Omental fat pad (tissue), 4 donors: ENCODE measurements at places on chromosomes 7 and 10. TPM values are rescaled to one million over a fixed set of nuclear protein-coding genes. Genes with fewer than 3 reads are reported as not detected.

GRCh38 chr7:77644774-77645173, 51.5 kb upstream of the RSBN1L start:
- no peak for DNase-seq

GRCh38 chr7:47624689-47625088, 42.8 kb upstream of the TNS3 start:
- DNase-seq, result no peak

DNA sequence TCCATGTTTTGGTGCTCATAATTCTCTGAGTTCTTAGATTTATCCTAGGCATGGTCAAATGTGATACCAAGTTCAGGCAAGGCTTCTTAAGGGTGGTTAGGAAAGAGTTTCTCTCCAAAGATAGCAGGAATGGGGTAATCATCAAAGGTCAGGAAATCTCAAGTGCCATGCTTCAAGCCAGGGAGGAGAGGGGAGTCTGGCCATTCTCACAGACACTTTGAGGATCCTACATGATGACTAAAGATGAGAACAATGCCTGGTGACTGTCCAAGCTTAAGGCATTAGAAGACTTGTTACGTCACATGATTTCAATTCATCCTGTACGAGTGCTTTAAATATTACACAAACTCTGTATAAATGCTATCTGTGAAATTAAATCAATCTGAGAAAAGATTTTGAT, 59.4 kb downstream of the POM121L12 start:
- DNase-seq, result no peak

Gene ADCY1
- total RNA-seq, result 4.8 TPM

DNA sequence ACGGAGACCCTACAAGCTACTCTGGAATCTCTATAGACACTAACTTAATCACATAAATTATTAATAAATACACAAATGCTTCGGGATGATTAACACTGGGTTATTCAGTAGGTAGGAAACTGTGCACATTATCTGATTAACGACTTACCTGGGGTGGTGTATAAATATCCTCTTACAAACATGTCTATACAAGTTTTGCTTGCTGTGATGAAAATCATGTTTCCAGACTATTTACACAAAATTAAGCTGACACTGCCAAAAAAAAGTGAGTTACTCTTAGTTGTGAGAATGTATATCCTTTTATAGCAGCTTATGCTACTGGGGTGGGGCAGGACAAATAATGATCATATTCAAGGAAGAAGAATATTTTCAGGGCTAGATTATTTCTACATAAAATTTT, 314.6 kb downstream of the C7orf25 start:
- DNase-seq, result no peak

Gene JAKMIP3
- total RNA-seq, result 0.36 TPM

- no peak for DNase-seq
Measured at GRCh38 chr10:26326851-26327250, 110.3 kb downstream of the GAD2 start.

Gene ADCYAP1R1
- total RNA-seq, result 3.3 TPM

Gene ACHE
- 0.84 TPM for total RNA-seq

Gene MLLT10
- 33.4 TPM for total RNA-seq

- DNase-seq, result no peak
Measured at GRCh38 chr7:108455551-108455997, 662 bp downstream of the NRCAM start.

Gene IKZF1
- total RNA-seq, result 23.5 TPM

DNA sequence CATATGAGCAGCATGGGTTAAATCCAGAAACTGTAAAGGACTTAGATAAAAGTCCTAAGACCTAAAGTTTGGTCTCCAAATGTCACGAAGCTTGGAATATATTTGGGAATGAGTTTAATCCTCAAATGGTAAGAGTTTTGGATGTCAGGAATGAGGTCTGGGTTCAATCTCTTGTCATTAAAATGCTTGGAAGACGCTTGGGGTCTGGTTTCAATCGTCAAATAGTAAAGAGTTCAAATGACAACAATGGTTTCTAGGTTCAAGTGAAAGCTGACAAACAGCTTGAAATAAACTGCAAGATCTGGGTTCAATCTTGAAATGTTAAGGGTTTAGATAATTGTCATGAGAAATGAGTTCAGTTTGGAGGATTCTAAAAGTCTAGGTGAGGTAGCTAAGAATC, 385.5 kb upstream of the HPS1 start:
- no peak for DNase-seq

DNA sequence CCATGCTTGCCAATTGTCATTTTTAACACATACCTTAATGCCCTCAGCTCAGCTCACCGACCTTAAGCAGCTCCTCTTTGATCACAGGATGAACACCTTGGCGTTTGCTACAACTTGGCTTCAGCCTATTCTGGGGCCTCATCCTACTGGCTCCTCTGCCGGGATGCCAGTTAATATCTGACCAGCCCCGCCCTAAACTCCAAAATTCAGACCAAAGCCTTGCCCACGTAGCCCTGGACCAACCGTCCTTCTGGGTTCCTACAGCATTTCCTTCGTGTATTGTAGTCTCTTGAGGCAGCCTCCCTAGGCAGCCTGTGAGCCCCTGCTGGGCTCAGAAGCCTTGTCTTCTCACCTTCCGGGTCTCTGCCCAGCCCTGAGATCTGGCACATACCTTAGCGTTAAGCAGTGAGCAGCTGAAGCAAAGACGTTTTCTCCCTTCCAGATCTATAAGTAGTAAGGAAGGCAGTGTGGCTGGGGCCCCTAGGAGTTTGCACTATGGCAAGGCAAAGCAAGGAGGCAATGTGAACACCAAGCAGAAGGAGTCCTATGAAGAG, 836 bp downstream of the ENO4 start:
- no peak for DNase-seq

Gene LIPK
- not detected for total RNA-seq

Gene GOLGA7B
- total RNA-seq, result 0.63 TPM

Gene PVRIG
- total RNA-seq, result 1.1 TPM

- no peak for DNase-seq
Measured at GRCh38 chr7:148587076-148587475, 3.5 kb upstream of the C7orf33 start.

DNA sequence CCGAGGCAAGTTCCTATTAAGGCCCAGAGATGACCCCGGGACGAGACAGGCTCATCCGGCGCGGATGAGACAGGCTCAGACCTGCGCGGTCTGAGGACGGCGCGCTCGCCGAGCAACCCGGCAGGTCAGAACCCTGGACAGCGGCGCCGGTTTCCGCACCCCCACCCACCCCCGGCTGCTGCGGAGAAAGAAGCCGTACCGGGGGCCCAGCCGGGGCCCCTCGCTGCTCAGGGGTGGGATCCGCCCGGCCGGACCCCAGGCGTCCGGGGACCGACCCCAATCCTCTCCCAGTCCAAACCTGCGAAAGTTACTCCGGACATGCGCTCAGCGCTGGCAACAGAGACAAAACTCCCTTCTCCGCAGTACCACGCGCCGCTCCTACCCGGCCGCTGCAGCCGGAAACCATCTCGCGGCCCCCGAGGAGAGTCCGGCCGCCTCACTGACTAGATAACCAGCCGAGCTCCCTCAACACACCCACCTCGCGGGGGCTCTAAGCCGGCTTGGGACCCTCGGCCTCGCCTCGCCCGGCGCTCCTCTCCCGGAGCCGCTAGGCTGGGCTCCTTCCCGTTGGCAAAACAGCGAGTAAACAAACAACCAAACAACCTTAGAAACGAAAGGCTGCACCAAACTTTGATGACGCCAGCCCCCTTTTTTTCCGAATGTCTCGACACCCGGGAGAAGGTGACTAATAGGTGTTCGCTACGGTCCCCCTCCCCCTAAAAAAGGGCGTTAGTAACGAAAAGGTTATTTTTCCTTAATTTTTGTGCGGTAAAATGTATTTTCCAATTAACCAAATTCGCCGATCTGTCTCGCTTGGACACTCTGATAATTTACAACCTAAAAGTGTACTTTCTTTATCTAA, 2.3 kb upstream of the DRGX start:
- DNase-seq, result no peak

DNA sequence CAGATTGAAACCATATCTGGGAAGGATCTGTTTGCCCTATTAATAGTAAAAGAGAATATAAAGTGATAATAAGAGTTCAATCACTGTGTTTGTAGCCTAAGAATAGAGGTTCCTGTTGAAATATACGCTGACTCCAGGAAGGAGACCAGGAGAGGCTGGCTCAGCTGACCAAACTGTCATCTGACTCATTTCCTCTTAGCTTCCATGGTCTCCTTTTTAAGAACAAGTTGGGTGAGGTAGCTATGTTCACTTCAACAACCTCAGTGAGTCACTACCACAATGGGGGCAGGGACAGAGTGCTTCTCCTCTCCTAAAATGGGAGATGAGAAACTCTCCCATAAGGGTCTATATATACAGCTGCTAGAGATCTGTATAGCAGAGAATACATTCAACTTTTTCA, 543.3 kb downstream of the CALN1 start:
- no peak for DNase-seq

Gene TRIM74
- total RNA-seq, result not detected

GRCh38 chr10:98331885-98332284, 63.9 kb upstream of the LOXL4 start:
- DNase-seq, result no peak

Gene FFAR4
- 6.7 TPM for total RNA-seq

Gene ITIH2
- total RNA-seq, result not detected

- DNase-seq, result no peak
Measured at GRCh38 chr10:13915710-13916109, 328.9 kb downstream of the PRPF18 start.

GRCh38 chr7:141649137-141649864, 52.7 kb downstream of the DENND11 start:
- no peak for DNase-seq

Gene TET1
- 7.1 TPM for total RNA-seq

DNA sequence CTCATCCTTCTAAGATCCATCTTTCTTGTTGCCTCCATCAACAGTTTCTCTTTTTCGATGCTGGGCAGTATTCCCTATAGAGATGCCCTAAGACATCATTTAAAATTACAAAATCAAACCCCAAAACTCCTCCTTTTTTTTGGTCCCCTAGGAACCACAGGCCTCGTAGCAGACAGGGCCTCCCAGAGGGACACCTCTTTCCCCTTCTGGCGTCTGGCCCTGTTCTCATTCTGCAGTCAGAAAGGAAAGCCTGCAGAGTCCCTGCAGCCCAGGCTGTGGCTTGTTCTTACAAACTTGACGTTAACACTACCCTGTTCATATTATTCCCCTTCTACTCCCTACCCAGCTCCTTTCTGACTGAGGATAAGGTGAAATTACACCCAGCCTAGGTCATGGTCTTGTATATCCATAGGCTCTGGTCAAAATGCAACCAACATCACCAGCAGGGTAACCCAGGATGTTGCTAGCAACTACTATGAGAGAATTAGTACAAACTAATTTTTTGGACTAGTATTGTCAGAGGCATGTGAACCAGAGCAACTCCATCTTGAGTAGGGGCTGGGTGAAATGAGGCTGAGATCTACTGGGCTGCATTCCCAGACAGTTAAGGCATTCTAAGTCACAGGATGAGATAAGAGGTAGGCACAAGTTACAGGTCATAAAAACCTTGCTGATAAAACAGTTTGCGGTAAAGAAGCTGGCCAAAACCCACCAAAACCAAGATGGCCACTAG, 3.5 kb upstream of the EPHA1 start:
- no peak for DNase-seq

GRCh38 chr7:140327261-140327661, 71.1 kb downstream of the SLC37A3 start:
- DNase-seq, result no peak

DNA sequence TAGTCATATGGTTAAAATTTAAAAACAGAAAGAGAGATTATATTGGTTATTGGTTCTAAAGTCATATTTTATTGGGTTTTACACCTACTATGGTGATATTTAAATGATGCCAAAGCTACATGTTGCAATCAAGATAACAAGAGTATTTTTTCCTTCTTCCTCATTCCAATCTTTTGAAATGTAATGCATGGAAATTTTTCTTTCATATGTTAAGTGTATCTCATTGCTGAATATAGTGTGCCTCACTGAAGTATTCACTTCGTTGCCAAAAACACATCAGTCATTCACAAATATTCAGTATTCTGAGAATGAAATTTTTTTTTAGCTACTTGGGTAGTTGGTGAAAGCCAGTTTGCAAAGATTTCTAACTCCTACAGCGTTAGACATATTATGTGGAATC, 19.5 kb downstream of the HDAC9 start:
- no peak for DNase-seq

Gene DOCK1
- total RNA-seq, result 31.3 TPM

Gene CCL24
- total RNA-seq, result 2.5 TPM

Gene HOXA5
- total RNA-seq, result 10.4 TPM

Gene CALY
- not detected for total RNA-seq

Gene GRID2IP
- not detected for total RNA-seq

GRCh38 chr10:73159038-73159648, 8.7 kb downstream of the ECD start:
- no peak for DNase-seq

DNA sequence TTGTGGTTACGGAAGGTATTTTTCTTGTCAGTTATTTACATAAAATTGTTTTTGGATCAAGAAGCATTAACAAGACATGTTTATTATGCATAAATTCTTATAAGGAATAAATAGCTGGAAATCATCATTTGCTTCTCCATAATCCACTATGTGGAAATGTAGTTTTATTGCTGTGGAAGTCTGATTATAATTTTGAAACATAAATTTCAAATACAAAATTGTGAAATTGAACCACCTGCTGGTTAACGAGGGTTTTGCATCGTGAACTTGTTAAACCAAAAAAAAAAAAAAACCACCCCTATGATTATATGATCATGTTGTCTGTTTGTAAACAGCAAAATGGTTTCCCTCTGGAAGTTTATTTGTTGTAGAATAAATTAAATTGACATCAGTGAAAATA, 25.9 kb downstream of the ABRAXAS2 start:
- DNase-seq, result no peak

Gene EIF4EBP2
- 104 TPM for total RNA-seq

- DNase-seq, result no peak
Measured at GRCh38 chr10:69316313-69317059, 38.2 kb downstream of the HK1 start.
